Activated CD4-positive, CD25-positive, alpha-beta regulatory T cell (primary cell): ENCODE measurements at places on chromosomes 3 and 15.

- no peak for DNase-seq
These were observed 61.4 kb upstream of the C15orf39 start for GRCh38 chr15:75140080-75140879.

GRCh38 chr3:61439122-61439458, 122.3 kb upstream of the PTPRG start:
- DNase-seq: no peak

DNA sequence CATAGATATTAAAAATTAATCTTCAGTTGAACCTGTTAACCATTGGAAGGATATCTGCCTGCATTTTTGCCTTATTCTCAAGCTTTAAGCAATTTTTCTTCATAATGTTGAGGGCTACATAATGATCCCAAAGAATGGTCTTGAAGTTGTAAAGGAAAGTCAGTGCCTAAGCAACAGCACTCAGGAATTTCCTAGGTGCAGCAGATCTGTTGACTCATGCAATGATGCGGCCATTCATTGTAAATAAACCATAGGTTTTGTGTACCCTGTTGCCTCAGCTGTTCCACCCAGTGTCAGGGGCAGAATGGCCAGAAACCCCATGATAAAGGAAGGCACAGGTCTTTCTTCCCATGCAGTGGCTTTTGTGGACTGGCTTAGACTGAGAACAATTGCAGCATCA, 78.4 kb upstream of the TRIM42 start:
- no peak for DNase-seq

DNA sequence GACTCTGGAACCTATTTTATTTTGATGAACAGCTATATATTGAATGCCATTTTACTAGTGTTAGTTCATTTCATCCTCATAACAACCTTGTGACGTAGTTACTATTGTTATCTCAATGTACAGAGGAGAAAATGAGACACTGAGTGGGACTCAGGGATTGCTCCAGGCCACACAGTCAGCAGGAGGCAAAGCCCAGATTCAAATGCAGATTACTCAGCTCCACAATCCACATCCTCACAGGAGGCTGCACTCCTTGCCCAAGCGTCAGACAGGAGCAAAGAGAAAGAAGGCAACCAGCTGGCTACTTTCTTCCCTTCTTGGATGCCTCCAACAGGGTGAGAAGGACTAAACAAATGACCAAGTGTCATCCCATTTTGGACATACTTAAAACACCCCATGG, 92.0 kb upstream of the CCDC54 start:
- DNase-seq: no peak

DNA sequence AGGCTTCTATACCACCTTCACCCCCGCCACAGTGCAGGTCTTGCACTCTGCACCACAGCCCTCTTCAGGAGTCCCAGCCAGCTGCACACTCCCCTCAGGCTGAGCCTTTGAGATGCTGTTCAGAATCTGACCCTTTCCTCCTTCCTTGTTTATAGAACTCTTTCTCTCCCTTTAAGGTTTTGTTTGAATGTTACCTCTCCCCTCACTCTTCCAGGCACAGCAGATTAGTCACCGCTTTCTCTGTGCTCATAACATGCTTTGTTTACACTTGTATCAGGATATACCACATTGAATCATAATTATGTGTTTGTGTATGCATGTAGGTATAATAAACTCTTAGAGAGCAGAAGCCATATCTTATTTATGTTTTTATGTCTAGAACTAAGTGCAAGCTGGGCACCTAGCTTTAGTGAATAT, 168.4 kb upstream of the BCL6 start:
- DNase-seq: no peak

GRCh38 chr3:176799675-176800074, 397.6 kb downstream of the TBL1XR1 start:
- no peak for DNase-seq

DNA sequence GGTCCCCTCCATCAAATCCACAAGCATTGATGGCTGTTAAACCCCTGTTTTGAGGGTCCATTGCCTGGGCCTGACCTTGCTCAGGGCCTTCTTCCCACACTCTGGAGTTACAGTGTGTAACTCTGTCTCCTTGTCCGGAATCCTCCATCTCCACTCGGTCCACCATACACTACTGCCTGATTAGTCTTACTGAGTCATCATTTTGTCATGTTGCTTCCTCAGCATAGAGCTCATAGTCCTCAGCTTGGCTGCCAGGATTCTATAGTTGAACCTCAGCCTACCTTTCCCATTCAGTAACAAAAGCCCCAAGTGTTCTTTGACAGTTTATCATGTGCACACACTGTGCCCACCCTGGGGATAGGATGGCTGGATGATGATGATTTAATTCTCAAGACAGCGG, 113.0 kb downstream of the PDE8A start:
- DNase-seq: no peak

DNA sequence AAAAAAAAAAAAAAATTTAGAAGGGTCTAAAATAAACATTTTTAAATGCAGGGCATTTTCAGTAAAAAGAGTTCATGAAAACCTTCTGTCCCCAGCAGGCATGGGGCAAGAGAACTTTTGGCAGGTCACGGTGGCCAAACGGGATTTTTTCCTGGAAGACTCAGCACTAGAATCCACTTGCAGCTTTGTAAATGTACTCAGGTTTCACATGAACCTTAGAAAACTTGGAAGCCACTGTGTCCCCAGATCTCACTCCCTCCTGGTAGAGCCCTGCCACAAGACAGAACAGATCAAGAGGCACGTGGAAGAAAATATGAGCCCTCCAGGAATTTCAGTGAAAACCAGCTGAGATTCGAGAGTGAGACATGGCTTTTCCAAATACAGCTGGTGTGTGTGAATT, 2.1 kb upstream of the GNB5 start:
- no peak for DNase-seq

DNA sequence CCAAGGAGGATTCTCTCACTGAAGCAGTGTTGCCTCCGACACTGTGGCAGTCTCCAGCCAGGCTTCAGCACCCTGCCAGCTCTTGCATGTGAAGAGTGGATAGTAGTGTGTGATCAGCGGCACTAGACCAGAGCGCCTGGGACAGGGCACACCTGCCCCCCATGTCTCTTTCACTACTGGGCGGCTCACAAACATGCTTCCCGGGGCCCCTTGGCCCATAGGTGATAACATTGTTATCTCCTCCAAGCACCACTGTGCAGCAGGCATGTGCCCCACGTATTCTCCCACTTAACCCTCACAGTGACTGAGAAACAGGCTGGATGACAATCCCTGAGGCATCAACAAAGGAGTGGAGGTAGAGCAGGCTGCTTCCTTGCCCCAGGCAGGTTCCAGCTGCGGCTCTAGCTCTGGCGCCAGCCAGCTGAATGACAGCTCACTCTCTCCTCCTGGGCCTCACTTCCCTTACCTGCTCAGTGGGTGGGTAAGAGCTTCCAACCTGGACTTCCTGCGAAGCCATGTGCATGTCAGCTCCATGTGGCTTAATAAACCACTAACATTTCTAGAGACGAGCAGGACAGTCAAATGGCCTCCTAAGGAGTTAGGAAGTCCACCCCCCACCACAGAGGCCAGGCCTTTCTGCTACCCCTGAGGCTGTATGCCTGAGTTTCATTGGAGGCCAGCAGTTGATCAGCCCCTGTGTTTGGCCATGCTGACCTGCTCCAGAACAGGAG, 37.8 kb downstream of the KLF13 start:
- DNase-seq: no peak

GRCh38 chr15:98981851-98982722, 25.5 kb downstream of the PGPEP1L start:
- no peak for DNase-seq

- DNase-seq: no peak
These were observed 97.6 kb upstream of the SLC25A36 start for GRCh38 chr3:140844072-140844471.

- DNase-seq: no peak
These were observed 21.7 kb downstream of the APBA2 start for GRCh38 chr15:28907338-28907960.

DNA sequence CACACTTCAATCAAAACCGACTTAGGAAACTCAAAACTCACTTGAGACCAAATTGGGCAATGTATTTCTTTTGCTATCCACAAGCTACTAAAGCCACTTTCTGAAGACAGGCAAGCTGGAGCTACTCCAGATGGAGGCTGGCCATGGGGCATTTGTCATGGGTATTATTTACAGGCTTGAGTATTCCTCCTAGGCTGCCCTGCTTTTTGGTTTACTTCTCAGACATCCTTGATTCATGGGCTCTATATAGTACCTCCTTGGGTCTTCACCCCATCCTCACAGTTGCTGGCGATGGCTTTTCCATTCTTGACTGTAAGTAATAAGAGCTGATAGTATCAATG, 18.6 kb upstream of the SYNM start:
- DNase-seq: no peak

GRCh38 chr3:70067860-70068521, 68.5 kb downstream of the SAMMSON start:
- no peak for DNase-seq

DNA sequence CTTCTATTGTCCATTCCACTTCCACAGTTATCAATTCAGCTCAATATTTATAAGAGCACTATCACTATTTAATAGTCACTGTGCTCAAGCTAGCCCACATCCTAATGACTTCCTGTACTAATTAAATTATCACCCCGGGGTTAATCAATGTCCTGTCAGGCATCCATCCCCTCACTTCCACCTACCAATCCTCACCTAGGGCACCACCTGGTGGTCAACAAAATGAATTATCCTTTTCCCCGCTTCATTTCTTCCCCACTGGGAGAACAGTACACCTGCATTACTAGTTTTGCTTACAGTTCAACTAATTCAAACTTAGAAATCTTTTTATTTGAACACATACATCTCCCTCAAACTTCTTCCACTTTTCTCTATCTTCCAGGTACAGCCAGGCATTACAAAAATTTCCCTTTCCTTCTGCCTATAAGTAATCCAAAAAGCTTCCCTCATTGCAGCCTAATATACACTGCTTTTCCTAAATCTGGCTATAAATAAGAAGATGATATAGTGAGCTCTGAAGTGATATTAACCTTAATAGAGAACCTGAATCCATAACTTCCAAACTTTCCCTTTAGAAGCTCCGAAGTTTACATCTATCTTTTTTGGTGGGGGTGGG, 68.5 kb downstream of the TMCC1 start:
- DNase-seq: peak; percentile 5
